ENCODE measurements at places on chromosomes 7 and 10. TPM values are rescaled to one million over a fixed set of nuclear protein-coding genes. Genes with fewer than 3 reads are reported as not detected.

HECW1 gene
- polyA plus RNA-seq = 0.36 TPM

CTTNBP2 gene
- polyA plus RNA-seq = 4.6 TPM

TMEM270 gene
- polyA plus RNA-seq = 0.10 TPM

- no peak for DNase-seq
Observed at GRCh38 chr10:13813550-13813949, 226.8 kb downstream of the PRPF18 start.

GRCh38 chr10:100531761-100532160 lies 2.1 kb upstream of the NDUFB8 start:
- DNase-seq = no peak

- DNase-seq = no peak
Observed at GRCh38 chr10:29346296-29347001, 57.6 kb downstream of the LYZL1 start.

DNA sequence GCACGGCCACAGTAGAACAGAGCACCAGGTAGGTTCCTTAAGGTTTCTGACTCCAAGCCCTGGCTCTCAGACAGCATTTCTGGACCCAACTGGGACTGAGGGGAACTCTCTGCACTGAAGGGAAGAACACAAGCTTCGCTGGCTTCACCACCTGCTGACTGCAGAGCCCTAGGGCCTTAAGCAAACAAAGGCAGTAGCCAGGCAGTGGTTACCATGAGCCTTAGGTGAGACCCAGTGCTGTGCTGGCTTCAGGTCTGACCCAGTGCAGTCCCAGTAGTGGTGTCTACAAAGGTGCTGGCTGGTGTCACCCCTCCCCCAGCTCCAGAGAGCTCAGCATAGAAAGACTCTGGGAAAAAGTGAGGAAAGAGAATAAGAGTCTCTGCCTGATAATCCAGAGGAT lies 59.5 kb downstream of the SIRT1 start:
- no peak for DNase-seq

GRCh38 chr10:86658751-86659150 lies 4.4 kb downstream of the OPN4 start:
- DNase-seq = no peak

GRCh38 chr10:34434119-34434594 lies 380.9 kb downstream of the PARD3 start:
- no peak for DNase-seq

GRCh38 chr10:30709700-30710358 lies 80.3 kb upstream of the LYZL2 start:
- DNase-seq = no peak

DNA sequence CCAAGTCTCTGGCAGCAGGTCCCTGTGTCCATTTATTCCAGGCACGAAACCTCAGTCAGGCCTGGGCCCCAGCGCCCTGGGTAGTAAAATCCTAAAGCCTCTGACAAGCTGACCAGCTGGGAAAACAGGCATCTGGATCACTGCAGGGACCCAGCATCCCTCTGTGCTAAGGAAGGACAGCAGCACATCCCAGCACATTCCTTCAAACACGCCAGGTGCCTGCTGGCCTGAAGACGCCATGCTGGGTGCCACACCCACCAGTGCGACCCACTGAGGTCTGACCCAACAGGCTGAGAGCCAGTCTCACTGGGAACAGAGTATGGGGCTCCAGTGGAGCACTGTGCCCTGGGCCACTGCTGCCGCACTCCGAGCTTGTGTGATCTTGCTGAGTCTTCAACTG lies 6.4 kb downstream of the DNAJB12 start:
- no peak for DNase-seq

DNA sequence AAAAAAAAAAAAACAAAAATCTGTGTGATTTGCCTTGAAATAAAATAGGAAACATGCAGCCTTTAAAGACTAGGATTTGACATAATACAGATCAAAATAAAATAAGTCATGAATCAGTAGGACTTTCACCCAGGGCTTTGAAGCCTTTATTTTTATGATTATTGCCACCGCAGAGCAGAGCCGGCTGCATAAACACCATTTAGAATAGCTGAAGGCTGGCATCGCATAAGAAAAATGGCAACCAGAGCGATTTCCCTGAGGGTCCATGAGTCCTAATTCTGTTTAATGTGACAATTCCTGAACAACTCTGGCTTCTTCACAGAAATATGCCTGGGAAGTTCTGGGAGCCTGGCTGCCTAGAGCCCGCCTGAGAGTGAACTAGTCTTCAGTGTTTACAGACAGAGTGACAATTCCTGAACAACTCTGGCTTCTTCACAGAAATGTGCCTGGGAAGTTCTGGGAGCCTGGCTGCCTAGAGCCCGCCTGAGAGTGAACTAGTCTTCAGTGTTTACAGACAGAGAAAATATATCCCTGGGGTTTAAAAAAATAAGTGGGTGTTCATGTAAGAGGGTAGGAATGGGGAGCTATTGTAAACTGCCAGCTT lies 112.0 kb downstream of the EEPD1 start:
- DNase-seq = no peak

GRCh38 chr7:5869691-5870090 lies 10.9 kb upstream of the OCM start:
- no peak for DNase-seq

DNA sequence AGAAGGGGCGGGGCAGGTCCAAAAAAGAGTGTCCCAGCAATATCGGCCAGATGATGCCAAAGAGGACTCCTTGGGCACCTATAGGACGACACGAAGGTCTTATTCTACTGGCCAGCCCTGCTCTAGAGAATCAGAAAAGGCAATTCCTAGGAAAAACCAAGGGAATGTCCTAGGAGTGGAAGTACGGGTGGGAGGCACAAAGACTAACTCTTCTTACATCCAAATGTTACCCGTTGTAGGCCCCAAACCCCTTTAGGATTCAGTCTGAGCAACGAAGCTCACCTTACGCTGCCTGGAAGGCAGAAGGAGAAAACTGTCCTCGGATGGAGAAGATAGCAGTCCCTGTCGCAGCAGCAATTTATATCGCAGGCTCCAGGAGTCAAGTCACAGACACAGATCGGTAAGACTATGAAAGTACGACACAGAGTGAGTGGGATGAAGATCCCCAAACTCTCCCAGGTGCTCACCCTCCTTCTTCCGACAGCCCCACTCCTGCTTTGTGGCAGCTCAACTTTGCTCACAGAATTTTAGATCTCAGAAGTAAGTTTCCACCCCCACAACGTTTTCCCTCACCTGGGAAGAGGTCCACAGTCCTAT lies 558 bp downstream of the TCTN3 start:
- peak; percentile 58 for DNase-seq

Measured in large intestine (tissue), 12 donors.